Hematopoietic multipotent progenitor cell treated with erythropoietin and hydrocortisone succinate and interleukin-3 and kit ligand, for 17 days (in vitro differentiated cells): ENCODE measurements at places on chromosomes 13 and 19.

GRCh38 chr13:44844786-44845185, 144.5 kb downstream of the NUFIP1 start:
- no peak for DNase-seq

- no peak for DNase-seq
Observed at GRCh38 chr13:102902789-102903347, 57.0 kb downstream of the ERCC5 start.

DNA sequence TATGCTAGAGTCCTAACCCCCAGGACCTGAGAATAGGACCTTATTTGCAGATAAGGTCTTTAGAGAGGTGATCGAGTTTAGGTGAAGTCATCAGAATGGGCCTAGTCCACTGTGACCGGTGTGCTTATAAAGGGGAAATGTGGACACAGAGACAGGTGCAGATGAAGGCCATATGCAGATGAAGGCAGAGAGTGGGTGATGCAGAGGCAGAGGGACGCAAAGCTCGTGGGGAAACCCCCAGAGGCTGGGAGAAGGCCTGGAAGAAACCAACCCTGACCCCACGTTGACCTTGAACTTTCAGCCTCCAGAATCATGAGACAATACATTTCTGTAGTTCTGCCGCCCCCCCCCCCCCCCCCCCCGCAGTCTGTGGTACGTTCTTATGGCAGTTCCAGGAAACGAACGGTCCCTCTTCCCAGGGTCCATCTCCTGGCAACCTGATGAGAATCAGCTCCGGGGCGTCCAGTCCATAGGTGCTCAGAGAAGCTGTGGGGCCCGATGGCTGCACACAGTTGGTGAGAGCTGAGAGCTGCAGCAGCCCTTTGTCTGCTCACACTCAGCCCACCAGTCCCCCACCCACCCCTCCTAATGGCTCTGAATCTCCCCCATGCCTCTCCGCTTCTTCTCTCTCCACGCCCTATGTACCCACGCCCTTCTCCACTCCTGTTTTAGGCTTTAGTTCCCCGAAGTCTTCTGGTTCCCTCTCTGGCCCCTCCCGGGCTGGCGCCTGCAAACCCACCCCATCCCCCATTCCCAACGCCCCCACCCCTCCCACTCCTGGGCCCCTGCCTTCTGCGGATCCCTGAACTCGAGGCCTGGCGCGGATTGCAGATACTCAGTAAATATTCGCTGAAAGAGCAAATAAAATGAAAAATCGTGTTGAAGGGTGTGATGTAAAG, 218.3 kb upstream of the MAB21L1 start:
- no peak for DNase-seq

DNA sequence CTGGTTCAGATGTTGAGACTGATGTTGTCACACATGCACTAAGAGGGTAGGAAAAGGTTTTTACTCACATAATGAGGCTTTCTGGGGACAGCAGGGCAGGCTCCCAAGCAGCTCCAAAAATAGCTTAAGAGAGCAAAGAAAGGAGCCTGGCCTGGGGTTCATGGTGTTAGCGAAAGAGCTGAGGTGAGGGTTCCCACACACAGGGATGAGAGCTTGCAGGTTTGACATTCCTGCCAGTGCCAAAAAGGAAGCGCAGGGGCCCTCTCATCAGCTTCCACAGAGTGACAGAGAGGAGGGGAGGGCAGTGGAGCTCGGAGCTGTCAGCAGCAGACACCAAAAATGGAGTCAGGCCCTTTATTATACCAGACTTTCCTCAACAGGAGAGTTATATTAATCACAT, 65.5 kb upstream of the FAM216B start:
- DNase-seq: no peak

DNA sequence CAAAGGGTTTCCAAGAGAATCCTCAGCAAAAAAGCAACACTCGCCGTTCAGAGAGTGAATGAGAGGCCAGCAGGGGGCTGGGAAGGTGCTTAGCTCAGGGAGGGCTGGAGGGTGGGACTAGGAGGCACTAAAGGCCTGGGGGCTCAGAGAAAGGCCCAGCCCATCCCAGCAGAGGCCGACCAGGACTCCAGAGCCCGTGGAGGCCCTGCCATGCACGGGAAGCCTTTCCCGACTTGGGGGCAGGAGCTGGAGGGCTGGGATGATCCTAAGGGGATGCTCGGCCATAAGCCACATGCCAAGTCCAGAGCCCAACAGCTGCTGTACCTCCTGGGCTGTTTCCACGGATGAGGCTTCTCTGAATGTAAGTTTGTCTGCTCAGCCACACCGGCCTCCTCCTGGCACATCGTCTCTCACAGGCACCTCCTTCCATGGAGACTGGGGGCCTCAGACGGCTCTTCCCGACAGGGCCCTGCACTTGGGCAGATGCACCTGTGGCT, 19.5 kb downstream of the RASA3 start:
- DNase-seq: no peak

- no peak for DNase-seq
Observed at GRCh38 chr19:17797424-17798201, 2.7 kb downstream of the B3GNT3 start.

- DNase-seq: no peak
Observed at GRCh38 chr19:55641426-55642152, 787 bp downstream of the ZNF580 start.

DNA sequence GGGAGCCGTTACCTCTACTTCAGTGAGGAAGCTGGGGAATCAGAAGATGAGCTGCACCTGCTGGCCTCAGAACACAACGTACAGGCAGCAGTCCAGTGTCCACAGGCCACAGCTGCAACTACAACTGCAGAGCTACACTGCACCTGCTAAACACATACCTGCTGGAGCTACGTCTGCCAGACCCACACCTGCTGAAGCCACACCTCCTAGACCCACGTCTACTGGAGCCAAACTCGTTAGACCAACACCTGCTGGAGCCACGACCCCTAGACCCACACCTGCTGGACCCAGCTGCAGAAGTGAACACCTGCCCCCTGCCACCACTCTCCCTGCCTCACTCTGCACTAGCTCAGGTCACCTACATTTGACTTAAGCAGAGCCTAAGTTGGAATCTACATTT, 169.9 kb downstream of the USP12 start:
- DNase-seq: no peak

DNA sequence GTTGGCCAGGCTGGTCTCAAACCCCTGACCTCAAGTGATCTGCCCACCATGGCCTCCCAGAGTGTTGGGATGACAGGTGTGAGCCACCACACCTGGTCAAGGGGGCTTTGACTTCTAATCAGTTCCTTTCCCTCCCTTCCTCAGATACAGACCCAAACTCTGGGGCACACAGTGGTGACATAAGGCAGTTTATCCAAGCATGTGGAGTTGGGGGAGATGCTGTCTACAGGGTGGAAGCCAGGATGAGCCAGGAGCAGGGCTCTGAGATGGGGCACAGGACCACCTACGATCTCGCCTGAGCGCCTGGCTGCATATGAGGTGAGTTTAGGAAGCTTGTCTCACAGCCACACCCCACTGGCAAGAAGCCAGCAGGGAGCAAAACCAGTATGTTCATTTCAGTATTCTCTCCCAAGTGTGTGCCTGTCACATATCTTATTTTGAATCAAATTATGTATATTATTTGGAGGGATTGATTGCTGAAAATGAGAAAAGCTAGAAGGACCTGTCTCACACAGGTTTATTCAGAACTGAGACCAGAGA, 67.7 kb downstream of the KCTD15 start:
- no peak for DNase-seq

DNA sequence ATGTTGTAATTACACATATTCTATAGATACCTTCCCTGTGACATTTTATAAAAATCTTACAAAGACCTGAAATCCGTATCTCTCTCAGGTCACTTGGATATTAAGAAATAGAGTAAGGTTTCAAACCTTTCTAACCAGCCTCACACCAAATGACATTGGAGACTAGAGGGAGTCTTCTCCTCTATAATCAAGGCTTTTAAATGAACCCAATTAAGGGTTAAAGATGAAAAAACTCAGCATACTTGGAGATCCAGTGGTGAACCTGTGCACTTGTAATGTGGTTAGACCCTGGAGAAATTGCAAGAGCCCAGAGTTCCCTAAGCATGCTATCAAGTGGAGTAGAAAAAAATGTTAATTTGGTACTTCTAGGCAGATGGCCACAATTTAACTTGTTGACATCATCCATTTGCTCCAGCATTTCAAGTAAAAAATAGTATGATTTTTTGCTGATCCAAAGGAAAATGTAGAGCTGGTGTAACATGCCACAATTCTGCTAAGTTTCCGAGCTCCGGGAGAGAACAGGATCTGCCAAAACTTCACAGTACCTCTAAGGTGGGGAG, 554.1 kb upstream of the MIR17HG start:
- no peak for DNase-seq

DNA sequence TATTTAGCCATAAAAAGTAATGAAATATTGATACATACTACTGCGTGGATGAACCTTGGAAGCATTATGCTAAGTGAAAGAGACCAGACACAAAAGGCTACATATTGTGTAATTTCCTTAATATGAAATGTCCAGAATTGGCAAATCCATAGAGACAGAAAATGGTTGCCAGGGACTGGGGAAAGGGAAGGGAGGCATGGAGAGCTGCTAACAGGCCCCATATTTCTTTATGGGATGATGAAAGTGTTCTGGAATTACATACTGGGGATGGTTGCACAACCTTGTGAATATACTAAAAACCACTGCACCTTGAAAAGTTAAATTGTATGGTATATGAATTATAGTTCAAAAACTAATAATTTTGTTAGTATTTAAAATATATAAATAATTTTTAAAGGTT, 3.6 kb downstream of the IFT88 start:
- no peak for DNase-seq

GRCh38 chr19:46198756-46199155, 30.8 kb upstream of the IGFL1 start:
- no peak for DNase-seq

DNA sequence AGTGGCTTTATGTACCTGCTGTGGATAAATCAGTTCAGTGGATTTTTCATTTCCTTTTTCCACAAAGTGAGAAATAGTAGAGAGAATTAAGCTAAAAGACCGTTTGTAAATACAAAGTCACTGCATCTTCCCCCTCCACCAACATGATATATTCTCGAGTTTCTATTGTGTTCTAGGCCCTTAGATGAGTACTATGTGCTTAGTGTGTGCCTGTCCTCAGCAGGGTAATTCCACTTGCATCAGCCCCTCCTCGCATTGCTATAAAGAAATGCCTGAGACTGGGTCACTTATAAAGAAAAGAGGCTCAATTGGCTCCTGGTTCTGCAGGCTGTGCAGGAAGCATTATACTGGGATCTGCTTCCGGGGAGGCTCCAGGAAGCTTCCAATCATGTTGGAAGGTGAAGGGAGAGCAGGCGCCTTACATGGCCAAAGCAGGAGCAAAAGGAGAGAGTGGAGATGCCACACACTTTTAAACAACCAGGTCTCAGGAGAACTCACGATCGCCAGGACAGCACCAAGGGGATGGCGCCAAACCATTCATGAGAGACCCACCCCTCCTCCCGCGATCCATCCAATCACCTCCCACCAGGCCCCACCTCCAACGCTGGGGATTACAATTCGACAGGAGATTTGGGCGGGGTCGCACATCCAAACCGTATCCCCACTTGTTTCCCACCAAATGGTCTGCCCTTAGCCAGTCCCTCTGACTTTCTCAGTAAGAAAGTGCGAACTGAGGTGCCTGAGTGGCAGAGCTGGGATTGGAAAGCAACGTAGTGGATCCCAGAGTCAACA, 102.3 kb upstream of the ABCC4 start:
- no peak for DNase-seq

DNA sequence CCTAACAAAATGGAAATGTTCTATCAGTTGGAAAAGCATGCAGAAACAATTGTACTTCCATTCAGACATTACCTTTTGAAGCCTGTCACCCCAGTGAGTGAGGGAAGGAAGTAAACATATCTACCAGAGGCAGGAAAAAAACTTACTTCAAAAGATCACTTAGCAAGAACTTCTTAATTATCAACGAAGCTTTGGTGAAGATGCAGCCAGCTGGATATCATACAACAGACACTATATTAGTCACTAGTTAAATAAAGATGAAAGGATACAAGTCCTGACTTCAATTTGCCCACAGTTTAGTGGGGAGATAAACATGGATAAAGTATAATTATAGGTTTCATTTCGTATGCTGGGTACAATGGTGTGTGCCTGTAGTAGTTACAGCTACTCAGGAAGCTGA, 148.8 kb downstream of the TNFRSF19 start:
- no peak for DNase-seq

DNA sequence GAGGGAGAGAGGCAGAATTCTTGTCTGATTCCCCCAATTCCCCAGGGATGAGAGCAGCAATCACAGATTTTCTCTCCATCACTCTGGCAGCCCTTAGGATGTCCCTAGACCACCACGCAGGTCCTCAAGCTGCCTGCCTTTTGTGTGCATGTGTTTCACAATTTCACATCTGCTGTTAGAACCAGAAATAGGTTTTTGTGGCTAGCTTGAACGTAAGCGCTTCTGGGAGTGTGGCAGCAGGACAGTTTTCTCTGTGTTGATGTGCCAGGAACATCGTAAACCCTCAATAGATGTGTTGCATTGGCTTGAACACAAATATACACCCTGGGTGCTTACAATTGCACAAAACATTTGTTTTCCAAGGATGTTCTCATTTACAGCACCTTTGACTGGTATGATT, 78.8 kb upstream of the TMTC4 start:
- DNase-seq: no peak

GRCh38 chr19:19294914-19295313, 21.8 kb upstream of the TM6SF2 start:
- DNase-seq: no peak

DNA sequence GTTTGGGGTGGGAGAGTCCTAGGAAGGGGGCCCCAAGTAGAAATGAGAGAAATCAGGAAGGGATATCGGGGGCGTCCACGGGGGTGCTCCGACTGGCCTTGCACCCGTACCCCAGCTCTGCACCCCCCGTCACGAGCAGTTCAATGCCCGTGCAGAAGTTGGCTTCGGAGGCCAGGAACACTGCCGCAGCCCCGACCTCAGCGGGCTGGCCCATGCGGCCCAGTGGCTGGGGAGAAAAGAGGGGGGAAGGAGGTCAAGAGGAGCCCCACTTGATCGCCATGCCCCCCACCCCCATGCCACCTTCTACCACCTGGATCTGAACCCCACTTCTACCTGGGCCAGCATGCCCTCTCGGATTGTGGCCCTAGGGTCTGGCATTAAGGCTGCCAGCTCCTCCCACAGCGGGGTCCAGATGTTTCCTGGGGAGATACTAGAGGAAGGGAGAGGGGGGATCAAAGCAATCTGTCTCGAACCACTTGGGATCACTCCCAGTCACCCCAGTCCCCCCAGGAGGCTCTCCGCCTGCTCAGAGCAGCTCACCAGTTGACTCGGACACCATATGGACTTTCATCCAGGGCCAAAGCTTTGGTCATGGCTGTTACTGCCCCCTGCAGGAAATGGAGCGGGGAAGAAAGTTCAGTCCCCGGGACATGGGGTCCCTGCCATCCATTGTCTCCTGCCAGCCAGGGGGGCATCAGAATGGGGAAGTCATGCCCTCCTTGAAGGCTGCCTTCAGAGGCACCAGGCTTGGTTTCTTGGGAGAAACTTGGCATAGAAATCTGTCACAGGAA, 2.5 kb upstream of the BCAT2 start:
- no peak for DNase-seq
